ENCODE measurements at places on chromosomes 6 and 20.

DNA sequence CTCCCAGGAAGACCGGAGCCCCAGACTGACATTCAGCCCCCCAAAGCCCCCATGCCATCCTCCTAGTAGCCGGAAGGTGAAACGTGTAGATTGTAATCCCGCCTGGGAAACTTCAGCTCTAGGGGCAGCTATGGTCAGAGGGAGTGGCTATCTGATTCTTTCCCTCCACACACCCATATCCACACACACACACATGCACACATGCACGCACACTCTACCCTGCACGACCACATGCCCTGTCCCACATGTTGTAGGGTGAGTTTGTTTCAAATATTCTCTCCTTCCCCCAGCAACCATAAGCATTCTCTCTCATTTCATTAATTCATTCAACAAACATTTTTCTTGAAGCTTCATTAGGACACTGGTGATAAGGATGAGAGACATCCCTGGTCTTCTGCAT lies 42.2 kb downstream of the MAFB start:
- no peak for DNase-seq

DNA sequence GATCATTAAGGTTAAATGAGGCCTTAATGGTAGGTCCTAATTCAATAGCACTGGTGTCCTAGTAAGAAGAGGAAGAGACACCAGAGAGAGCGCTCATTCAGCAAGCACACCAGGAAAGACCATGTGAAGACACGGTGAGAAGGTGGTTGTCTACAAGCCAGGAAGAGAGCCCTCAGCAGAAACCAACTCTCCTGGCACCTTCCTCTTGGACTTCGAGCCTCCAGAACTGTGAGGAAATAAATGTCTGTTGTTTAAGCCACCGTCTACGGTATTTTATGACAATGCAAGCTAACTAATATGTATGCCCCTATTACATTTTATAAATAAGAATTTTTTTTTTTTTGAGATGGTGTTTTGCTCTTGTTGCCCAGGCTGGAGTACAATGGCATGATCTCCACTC lies 59.3 kb downstream of the IL20RA start:
- DNase-seq = no peak

- DNase-seq = no peak
Observed at GRCh38 chr20:8408587-8409307, 276.7 kb downstream of the PLCB1 start.

DNA sequence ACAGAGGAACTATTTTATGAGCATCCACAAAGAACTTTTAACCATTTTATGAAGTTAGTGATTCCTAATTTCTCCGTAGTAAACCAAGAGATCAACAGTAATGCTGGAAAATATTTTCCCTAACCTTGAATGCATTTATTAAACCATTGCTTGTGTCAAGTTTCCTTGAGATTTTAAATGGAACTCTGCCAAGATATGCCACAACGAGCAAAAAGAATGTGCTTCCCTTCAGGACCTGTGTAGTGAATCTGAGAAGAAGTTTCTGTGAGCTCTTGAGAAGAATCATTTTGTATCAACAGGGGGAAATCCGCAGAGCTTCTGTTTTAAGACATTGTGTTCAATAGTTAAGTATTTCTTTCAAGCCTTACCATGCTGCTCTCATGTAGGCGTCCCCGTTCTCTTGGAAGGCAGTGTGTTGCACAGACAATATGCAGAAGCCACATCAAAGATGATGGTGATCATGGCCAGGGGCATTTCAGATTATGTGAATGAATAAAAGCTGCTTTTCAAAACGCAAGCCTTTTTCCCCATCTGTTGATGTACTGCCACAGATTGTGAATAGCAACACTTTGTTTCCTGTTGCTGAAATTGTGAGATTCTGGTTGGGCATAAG lies 439.8 kb downstream of the BMP2 start:
- no peak for DNase-seq

DNA sequence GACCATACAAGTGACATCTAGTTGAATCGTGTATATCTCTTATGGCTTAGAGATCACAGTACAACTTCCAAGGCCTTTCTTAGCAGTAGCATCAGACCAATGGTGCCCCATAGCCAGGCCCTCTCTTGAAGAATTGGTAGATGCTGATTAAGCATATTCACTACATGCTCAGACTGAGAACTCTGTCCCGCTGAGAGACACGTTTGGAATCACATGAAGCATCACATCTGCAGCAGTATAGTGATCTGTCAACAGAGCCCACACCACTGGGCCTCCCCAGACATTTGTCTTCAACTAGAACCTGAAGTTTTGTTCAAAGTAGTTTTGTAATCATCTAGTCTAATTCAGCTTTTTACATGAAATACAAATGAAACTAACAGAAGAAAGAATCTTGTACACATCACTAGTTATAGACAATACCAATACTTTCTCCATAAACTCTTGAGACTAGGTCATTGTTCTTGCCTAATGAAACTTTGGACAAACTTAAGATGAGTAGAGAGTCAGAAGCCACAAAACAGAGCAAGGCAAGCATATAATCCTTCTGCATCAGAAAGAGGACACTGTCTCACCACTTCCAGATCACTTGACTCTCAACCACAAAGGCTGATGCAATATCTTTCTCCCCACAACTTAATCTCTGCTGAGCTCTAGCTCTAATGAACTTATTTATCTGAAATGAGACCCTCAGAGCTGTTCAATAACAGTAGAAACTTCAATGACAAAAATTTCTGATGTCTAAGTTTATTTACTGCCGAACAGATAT lies 182.7 kb downstream of the TBX18 start:
- peak; percentile 3 for DNase-seq

DNA sequence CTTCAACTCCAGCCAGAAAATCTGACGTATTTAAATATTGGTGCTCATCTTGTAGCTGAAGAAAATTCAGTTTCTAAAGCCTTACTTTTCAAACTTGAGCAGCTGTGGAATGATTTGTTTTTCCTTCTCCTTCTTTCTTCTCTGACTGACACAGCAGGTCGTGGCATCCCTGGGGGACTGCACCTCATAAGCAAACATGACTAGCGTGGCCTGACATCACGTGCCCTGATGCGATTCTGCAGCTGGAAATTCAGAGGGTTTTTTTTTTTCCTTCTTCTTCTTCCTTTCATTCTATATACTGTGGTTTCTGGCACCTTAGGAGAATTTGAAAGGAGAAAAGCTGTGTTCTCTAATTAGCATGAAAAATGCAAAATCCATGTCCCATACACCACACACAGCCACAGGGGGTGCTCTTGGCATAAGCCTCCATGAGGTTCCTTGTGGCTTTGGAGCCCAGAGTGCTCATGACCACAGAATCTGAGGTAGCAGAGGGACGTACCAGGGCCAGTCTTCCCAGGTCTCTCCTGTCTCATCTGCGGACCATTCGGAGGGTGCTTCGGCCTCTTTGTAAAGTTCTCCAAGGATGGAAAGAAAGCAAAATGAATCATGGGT lies 258.5 kb upstream of the CDH4 start:
- no peak for DNase-seq

GRCh38 chr6:81978230-81978629 lies 225.7 kb upstream of the TENT5A start:
- peak; percentile 15 for DNase-seq

Measured in inflammatory macrophage treated with lipopolysaccharide for 4 hours (primary cell).